Activated naive CD4-positive, alpha-beta T cell treated with anti-CD3 and anti-CD28 coated beads for 36 hours (primary cell): ENCODE measurements at places on chromosomes 5 and 9.

DNA sequence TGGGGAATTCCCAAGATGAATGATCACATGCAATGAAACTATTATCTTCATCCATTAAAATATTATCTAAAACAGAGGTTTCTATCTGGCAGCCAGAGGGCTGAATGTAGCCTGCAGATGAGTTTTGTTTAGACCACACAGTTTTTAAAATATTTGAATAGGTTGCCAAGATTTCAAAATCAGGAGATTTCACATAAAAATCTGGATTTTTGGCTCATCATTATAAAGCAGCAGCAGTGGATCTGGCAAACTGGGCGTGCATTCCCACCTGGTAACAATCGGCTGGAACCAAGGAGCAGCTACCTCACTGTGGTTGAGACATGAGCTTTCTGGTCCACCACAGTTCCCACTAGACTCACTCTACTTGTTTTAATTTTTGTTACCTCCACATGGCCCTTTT lies 155.1 kb downstream of the BNC2 start:
- DNase-seq = no peak

DNA sequence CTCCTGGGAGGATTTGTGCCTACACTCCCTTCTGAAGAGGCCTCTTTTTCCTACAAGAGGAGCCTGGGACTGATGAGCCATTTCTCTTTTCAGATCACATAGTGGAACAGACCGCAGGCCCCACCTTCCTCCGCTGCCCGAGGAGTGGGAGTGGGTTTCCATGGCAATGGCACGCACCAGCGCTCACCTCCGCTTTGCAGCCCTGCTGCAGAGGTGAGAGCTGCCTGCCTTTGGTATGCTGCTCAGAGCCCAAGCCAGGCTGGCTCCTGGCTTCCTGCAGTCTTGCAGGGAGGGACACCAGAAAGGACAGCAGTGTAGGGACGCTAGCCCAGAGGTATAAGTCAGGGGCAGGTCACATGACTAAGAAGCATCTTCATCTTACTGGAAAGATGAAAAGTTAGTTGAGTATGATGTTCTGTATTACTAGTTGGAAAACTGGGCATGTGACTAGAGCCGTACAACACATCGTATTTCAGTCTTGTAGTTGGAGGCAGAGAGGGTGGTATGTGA lies 12.4 kb downstream of the PTTG1 start:
- DNase-seq = peak; percentile 14

DNA sequence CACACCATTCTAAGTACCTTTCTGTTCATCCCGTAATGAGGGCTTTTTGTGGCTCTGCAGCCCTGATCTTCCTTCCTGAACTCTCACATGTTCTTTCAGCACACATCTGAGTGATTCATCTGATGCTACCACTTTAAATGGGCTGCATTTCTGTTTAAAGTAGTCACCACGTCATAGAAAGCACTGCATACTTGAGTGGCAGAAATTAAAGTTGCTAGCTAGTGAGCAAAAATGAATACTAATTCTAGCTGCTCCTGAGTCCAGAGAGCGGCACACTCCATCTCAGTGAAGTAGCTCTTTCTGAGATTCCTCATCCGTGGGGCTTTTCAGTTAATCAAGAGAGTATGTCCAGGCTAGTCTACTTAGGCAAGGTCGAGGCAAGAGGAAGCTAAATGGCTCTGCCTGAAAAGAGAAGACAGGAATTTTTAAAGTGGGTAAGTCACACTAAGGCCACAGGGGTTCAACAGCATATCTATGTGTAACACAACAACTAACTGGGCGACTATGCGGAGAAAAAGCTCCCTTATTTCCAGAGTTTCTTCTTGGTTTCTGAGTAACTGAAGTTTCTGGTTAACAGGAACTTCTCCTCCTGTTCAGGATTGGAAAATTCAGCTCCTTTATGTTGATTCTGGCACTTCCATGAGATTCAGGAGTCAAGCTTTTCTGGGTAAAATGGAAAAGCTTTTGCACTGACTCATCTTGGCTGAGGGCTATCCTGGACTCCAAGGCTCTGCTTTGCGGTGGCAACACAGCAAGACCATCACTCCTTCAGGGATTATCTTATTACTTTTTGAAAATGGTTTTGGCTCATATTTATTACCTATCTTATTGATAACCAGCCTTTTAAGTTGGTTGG lies 109.5 kb downstream of the TAF11L14 start:
- no peak for DNase-seq

- no peak for DNase-seq
Observed at GRCh38 chr5:179243333-179243732, 101.9 kb downstream of the ADAMTS2 start.

GRCh38 chr5:125981016-125981415 lies 442.2 kb upstream of the GRAMD2B start:
- no peak for DNase-seq

GRCh38 chr5:149215478-149216090 lies 56.1 kb upstream of the AFAP1L1 start:
- DNase-seq = no peak

- DNase-seq = no peak
Observed at GRCh38 chr9:9913276-9913832, 699.4 kb downstream of the PTPRD start.

GRCh38 chr5:102753889-102754766 lies 977 bp upstream of the PAM start:
- peak; percentile 21 for DNase-seq

- DNase-seq = no peak
Observed at GRCh38 chr5:120564013-120564412, 99.9 kb downstream of the PRR16 start.

- DNase-seq = no peak
Observed at GRCh38 chr9:70218767-70219166, 40.0 kb upstream of the SMC5 start.

DNA sequence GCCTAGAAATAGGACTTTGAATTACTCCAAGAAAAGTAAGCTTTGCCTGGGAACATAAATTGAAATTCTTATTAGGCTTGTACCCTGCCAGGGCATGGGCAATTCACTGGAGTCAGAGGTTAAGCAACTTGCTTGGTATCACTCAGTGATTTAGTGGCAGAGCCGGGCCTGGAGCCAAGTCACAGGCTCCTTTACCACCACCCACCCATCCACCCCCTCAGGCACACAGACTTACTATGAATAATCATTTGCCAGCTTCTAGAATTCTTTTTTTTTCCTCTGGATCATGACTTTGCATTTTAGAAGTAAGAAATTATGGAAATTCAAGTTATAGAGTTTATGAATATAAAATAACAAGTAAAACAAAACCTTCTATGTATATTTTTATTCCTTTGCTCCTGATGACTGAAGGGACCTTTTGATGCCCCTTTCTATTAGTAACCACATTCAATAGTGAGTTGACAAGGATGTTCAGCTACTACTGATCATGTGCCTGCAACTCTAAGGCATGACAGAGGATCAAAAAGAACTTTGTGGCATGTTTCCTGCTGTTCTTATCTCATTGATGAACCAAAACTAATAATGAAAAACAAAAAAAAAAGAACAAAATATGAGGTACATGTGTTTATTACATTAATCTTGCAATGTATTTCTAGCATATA lies 614.7 kb downstream of the TLR4 start:
- DNase-seq = no peak

GRCh38 chr5:139575751-139576150 lies 14.6 kb downstream of the UBE2D2 start:
- peak; percentile 71 for DNase-seq

- no peak for DNase-seq
Observed at GRCh38 chr9:130983970-130984369, 25.0 kb upstream of the LAMC3 start.

DNA sequence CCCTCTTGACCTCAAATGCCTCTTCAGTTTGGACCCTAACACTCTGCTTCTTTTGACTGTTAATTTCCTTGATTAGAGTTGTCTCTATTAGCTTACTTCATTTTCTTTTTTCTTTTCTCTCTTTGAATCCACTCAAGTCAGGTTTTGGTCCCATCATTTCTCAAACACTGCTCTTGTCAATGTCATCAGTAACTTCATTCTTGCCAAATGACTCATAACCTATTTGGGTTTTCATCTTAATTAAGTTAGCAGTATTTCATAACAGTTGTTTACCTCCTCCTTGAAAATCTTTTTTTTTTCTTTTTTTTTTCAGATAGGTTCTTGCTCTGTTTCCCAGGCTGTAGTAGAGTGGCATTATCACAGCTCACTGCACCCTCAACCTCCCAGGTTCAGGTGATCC lies 119.6 kb downstream of the PARP8 start:
- DNase-seq = no peak

GRCh38 chr9:90044710-90045151 lies 439.9 kb downstream of the GADD45G start:
- peak; percentile 38 for DNase-seq

GRCh38 chr5:128844354-128844923 lies 120.8 kb upstream of the SLC27A6 start:
- no peak for DNase-seq

DNA sequence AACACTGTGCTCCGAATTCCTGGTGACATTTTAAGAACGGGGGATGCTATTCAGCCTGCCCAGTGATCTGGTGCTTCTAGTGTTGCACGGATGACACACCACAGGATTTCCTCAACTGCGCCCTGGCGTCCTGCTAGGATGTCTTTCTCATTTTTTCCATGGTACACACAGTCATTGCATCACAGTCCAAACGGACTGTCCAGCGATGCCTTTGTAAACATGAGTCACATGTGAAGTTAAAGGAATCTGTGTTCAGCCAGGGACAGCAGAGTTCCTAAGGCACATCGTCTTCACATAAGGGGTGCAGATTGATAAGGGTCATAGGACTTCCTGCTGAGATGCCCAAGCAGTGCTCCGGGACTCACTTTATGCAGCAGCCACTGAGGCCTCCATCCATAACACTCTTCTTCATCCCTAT lies 9.3 kb upstream of the PTPN3 start:
- no peak for DNase-seq

DNA sequence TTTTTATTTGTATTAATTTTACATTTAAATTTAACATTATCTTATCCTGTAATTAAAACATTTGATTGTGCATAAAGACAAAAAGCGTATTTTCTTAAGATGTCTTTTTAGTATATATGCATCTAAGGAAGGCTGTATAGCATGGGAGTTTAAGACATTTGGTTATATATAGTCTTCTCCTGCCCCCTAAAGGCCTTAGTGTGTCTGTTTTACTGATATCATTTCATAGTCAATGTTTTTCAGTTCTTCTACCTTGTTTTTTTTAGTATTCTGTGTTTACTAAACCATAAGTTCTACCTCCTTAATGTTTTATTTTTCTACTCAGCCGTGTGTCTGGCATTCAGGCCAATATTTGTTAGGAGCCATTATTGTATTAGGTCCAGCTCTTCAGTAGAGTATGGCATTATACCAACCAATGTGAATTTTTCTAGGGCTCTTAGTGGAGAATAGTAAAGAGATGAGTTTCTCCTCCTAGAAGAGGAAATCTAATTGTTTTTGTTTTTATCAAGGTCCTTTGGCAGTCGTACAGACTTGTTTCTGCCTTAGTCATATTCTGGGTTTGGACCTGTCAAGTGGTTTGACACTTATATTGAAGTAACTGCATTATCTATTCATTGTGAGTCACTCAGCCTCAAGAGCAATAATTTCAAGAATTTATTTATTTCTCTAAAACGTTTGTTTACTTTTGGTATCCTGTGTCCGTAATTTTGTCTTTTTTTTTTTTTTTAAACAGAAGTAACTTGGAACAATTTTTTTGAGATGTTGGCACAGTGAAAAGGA lies 74.8 kb downstream of the SLF1 start:
- DNase-seq = no peak

DNA sequence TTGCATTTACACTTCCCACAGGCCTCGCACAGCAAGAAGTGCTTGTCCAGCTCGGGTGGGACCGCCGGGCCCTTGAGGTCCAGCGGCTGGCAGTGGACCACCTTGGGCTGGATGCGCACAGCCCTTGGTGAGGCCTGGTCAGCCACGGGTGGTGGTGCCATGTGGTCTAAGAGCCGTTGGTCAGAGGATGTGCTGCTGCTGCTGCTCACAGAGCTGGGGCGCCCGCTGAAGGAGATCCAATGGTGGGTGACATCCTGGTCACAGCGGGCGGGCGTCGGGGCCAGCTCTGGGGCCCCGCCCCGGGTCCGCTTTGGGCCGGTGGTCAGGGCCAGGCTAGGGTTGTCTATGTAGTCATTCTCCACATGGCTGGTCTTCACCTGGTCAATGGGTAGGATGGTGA lies 10.2 kb downstream of the SPRY4 start:
- DNase-seq = no peak

DNA sequence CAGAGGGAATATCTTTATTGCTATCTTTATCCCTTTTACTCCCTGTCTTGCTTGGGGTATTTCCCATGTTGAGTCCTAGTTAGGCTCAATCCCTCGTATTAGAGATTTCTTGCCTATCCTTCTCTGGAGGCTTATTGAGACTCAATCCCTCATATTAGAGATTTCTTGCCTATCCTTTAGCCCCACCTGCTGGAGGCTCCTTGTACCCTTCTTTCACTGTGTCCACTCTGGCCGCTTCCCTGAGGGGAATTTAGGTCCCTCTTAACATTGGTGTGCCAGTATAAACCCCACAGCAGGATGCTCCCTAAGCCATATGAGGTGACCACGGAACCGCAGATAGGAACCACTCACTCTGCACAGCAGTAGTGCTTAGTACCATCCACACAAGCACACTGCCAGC lies 110.7 kb upstream of the MAMDC2 start:
- DNase-seq = no peak
